T-helper 2 cell treated with Interferon-gamma antibody and Interleukin-4, amounts not matched to agents 100 ng/mL and 5 ng/mL, for 36 hours (primary cell): ENCODE measurements at places on chromosomes 7 and 10. TPM values are rescaled to one million over a fixed set of nuclear protein-coding genes. Genes with fewer than 3 reads are reported as not detected.

OGDHL gene
- total RNA-seq, result 0.20 and 0.36 TPM in 2 replicates

CDC14C gene
- total RNA-seq, result not detected in 2 replicates

ZNF853 gene
- total RNA-seq, result 0.14 and 0.16 TPM in 2 replicates

BAMBI gene
- total RNA-seq, result 0.09 and 0.18 TPM in 2 replicates

TAS2R5 gene
- 0.55 and 0.64 TPM in 2 replicates for total RNA-seq

TWIST1 gene
- 0.18 and 0.27 TPM in 2 replicates for total RNA-seq

TAS2R38 gene
- not detected in 2 replicates for total RNA-seq

TMEM139 gene
- 0.89 and 1.2 TPM in 2 replicates for total RNA-seq

NKX2-3 gene
- total RNA-seq, result not detected in 2 replicates

AGAP6 gene
- 20.7 and 21.5 TPM in 2 replicates for total RNA-seq

HKDC1 gene
- 1.3 and 2.9 TPM in 2 replicates for total RNA-seq

ERVW-1 gene
- not detected in 2 replicates for total RNA-seq

ADGRA1 gene
- total RNA-seq, result not detected in 2 replicates
